ENCODE measurements at places on chromosomes 7 and 10.

DNA sequence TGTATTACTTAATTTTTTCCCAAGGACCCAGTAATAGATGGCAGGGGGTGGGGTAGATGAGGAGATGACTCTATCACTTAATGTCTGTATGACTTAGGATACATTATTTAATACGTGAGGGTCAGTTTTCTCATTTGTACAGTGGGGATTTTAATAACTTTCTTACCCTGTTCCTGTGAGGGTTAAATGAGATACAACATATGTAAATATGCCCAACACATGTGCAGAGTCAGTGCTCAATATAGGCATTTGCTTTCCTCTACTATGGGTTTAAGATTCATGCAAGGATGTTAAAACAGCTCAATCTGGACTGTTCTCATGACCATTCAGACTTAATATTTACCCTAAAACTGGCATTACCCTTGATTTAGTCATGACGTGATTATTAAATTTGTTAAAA lies 31.2 kb downstream of the ST7 start:
- no peak for DNase-seq

GRCh38 chr7:16803881-16804673 lies 722 bp downstream of the AGR2 start:
- no peak for DNase-seq

- no peak for DNase-seq
Observed at GRCh38 chr10:116835658-116836057, 13.6 kb upstream of the ENO4 start.

GRCh38 chr10:112126901-112127300 lies 56.7 kb downstream of the GPAM start:
- DNase-seq, result no peak

- no peak for DNase-seq
Observed at GRCh38 chr7:151045262-151045661, 3.1 kb upstream of the ASIC3 start.

Measured in CD4-positive, alpha-beta T cell (primary cell).